ENCODE measurements at places on chromosomes 6 and 20.

GRCh38 chr6:7919871-7920270 lies 9.3 kb upstream of the TXNDC5 start:
- DNase-seq, result peak; percentile 49

- no peak for DNase-seq
These were observed 3.2 kb downstream of the RAB44 start for GRCh38 chr6:36700831-36701230.

DNA sequence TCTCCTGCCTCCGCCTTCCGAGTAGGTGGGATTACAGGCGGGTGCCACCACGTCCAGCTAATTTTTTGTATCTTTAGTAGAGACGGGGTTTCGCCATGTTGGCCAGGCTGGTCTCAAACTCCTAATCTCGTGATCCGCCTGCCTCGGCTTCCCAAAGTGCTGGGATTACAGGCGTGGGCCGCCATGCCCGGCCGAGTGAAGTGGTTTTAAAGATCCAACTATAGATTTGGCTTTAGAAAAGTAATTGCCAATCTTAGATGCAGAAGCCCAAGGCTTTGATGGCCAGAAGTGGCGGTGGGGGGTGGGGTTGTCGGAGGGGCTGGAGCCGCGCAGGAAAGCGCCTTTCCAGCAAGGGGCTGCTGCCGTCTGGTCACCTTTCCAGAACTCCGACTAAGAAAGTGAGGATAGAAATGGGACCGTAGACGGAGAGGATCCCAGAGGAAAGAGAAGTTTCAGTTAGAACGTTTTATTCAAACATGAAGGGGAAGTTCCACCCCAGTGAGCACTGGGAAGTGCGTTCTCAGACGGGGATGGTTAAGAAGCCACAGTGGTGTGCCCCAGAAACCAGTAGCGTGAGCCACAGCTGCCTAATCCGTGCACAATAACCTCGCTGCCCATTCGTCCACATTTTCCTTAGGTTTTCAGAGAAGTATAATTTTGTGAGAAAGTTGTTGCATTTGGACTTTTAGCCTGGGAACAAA lies 69.7 kb downstream of the DLL1 start:
- DNase-seq, result no peak

- DNase-seq, result no peak
These were observed 12.0 kb downstream of the LPIN3 start for GRCh38 chr20:41352666-41353065.

- no peak for DNase-seq
These were observed 64.7 kb upstream of the GATA5 start for GRCh38 chr20:62540504-62540903.

DNA sequence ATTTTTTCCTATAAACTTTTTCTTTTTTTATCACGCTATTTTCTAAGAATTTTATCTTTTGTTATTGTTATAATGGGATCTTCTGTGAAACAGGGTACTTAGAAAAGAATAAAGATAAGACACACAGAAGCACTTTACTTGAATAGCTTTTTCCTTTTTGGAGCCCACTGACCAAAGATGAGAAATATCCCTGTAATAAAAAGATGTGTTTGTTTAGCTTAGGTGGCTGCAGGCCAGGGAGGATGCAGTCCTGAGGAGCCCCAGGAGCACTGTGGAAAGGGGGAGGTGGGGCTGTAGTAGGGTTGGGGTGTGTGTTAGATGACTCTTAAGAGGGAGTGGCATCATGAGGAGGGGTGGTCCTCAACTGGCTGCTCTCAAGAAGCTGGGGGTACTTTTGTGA lies 128.6 kb downstream of the ARID1B start:
- no peak for DNase-seq

DNA sequence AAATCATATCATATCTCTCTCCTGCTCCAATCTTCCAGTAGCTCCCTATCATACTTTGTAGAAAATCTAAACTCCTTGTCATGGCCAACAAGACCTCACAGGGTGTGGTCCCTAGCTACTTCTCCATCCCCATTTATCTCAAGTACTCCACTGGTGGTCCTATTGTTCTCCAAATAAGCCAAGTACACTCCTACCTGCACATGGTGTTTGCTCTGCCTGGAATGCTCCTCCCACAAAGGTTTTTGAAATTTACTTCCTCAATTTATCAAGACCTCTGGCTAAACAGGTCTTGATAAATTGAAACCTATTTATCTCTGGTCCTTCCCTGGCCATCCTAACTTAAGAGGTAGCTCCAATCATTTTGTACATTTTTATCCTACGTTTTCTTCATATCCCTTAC lies 12.1 kb downstream of the TMX4 start:
- DNase-seq, result no peak

DNA sequence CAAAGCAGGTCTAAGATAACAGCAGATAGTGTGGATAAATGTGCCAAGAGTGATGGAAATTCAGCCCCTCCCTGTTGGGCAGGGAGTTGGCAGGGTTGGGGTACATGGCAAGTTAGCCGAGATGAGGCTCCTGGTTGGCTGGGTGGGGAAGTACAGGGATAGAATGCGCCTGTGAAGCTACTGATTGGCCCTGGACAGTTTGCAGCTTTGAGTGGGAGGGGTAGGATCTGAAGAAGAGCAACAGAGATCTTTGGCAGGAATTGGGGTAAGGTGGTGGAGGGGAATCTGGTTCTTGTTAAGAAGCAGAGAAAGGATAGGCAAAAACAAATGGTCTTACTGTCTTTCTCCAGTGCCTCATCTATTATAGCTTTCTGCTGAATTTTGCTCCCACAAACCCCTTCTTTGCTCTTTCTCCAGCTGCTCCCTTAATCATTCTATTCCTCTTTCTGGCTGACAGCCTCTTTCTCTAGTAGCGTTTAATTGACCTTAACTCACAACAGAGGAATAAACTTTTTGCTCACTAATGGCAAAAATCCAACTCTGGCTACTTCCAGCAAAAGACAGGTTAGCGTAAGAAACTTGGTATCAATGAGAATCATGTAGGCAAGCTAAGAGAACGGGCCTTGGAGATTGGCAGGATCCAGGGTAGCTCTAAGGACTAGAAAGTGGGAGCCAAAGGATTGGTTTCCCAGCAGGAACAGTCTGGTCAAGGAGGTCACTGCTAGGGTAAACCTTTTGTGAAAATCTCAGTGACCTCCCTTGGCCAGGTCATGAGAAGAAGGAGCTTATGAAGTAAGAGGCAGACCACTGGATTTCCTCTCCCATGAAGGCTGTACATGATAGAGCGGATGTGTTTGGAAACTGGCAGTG lies 86.3 kb upstream of the CARMIL1 start:
- peak; percentile 94 for DNase-seq

- DNase-seq, result no peak
These were observed 8.4 kb downstream of the CST7 start for GRCh38 chr20:24957326-24958016.

GRCh38 chr6:6312901-6313441 lies 7.5 kb downstream of the F13A1 start:
- no peak for DNase-seq

GRCh38 chr20:10090588-10091166 lies 55.9 kb downstream of the ANKEF1 start:
- peak; percentile 64 for DNase-seq

DNA sequence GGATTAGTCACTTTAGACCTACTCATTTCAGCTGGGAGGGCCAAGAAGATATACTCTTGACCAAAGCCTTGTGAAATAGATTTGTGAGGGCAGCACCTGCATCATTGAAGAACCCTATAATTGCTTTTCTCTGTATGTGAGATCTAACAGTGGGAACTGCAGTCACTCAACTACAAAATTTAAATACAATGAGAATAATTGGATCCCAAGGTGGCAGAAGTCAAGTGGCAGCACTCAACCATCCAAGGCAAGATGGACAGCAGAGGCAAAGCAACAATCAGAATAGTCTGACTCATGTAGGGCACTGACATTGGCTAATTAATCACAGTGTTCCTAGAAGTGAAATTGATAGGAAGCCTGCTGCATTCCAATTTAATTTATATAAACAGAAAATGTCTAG lies 8.9 kb upstream of the NKAIN2 start:
- DNase-seq, result no peak

All from AG10803 (cell line).